Mucosa of gallbladder (tissue), 1 donor: ENCODE measurements at places on chromosomes 7 and 10.

DNA sequence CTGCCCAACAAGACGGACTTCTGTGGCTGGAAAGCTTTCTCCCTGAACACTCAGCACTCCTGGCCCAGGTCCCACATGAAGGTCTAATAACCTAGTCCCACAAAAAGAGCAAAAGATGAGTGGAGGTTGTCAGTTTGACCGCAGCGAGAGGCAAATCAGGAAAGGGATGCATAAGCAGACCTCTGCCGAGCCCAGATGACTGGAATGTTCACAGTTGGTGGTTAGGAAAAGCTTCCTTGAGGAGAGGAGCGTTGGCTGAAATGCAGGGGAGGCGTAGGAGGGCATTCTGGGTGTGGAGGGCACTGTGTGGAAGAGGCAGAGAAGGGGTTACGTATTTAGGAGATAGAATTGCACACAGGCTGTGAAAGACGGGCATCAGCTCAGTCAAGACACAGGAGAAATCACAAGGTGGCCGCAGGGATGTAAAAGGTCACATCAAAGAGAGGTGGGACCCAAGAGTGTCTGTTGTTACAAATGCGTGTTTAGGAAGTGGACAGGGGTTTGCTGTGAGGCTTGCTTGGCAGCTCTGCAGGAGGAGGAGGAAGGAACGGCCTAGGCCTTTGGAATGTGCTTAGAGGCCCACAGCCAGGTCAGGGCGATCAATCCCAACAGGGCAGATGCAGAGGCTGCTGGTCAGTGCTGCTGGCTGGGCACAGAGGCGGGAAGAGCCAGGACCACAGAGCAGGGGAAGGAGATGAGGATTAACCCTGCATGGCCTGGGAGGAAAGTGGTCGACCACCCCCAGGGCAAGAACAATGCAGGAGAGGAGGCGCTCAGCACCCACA lies 133.5 kb downstream of the VIPR2 start:
- no peak for DNase-seq

- no peak for DNase-seq
Measured at GRCh38 chr10:91210435-91210834, 10.0 kb upstream of the PCGF5 start.

DNA sequence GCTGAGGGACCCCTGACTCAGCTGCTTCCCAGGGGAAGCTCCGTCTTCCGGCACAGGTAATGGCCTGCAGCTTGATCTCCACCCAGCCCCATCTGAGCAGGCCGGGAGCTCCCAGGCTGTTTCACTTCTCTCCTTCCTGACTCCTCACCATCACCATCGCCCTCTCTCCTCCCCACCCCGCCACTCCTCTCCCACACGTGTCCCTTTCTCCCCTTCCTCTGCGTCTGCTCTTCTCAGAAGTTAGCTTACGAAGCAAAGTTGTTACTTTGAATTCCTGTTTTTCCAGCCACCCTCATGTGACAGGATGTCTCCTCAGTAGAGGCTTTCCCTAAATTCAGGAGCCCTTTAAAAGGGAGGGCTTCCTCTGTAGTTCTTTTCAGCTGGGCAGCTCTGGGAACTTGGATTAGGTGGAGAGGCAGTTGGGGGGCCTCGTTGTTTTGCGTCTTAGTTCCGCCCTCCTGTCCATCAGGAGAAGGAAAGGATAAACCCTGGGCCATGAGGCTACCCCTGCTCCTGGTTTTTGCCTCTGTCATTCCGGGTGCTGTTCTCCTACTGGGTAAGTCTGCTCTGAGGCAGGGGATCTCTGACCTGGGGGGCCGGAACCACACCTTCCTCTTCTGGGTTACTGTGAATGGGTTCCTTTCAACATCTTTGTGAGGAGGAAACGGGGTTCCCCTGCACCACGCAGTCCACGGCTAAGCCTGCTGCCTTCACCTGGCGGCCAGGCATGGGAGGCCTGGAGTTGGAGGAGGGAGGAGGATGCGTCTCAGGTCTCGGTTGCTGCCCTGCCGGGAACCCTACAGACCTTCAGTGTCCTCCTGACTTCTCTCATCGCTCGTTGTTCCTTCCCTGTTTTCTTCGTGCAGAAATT lies at the start of gene MRC1:
Gene MRC1, plus strand, starts transcription at position 378 of the 871 bp plus-strand sequence. Its CDS starts 118 bp downstream, at position 496.
- DNase-seq = no peak

DNA sequence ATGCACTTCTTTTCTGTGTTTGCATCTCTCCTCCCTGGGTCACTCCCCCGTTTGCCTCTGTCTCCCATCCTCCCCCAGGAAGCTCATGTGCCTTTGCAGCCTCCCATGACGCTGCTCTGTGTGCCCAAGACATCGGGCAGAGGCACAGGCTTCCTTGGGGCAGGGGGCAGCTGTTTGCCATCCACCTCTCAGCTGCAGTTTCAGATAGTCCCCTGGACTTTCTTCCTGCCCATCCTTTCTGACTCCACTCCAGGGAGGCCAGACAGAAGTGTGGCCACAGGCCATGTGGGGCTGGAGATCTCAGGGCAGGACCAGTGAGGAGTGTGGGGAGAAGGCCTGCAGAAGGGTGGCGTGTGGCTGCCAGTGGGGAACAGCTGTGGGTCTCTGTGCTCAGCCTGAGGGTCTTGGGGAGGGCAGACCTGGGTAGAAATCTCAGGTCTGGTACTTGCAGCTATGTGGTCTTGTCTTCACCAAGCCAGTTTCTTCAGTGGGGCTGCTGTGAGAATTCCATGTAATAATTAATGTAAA lies 10.6 kb upstream of the SAMD8 start:
- no peak for DNase-seq

DNA sequence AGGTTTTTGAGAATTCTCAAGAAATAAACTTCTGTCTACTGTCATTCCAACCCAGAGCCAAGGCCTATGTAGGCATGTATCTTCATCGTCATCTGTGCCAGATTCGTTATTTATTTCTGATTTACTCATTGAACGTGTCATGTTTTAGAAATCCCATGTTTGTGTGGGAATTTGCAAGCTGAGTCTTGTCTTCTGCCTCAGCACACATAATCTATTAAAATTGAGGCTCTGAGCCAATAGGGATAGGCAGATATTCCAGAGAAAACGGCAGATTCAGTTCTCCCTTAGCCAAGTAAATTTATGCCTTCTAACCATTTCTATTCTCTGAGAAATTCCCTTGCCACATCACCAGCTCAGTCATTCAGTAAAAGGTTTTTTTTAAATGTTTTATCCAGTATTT lies 444.6 kb downstream of the REEP3 start:
- DNase-seq = no peak

GRCh38 chr7:85471740-85472139 lies 284.9 kb upstream of the SEMA3D start:
- DNase-seq = no peak

DNA sequence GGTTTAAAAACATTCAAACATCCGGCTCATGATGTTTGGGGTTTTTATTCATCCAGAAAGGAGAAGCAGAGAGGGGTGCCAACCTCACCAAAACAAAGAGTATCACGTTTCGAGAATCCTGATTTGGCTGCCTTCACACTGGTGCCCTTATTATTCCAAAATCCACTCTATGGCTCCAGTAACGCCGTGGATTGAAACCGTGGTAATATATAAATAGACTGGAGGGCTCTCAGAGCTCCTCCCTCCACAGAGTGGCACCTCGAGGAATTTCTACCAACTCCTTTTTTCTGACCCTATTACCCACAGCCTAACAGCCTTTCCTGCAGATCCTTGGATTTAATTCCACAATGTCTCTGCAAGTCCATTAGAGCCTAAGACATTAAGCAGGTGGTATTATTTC lies 353.6 kb downstream of the CRPPA start:
- no peak for DNase-seq

DNA sequence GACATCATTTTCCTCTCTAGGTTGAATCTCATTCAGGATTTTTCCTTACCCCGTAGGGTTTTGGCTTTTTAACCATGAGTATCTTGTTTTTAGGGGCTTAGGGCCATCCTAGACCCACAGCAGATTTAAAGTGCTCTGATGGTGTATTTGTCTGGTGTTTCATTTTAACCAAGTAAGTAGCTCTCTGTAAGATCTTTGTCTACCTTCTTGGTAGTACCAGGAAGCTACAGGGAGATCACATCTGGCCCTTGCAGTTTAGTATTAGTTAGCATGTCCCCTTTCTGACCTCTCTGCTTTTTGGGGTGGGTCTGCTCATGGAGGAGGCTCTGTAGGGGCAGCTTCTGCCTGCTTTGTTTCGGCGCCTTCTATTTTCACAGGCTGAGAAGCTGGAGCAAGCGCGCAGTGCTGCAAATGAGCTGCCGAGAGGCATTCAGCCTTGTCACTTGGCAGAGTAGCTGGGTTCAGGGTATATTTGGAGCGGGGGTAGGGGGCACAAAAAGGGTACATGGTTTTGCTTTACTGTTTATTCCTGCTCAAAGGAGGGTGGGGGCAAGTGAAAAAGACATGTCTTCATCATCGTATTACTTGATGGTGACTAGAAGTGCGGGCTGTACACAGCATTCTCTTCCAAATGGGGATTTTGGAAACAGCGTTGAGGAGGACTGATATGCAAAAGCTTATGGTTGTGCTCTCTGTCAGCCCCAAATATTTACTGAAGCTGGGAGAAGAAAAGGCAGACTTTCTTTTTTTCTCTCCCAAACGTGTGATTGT lies 146.3 kb downstream of the CELF2 start:
- DNase-seq = no peak

DNA sequence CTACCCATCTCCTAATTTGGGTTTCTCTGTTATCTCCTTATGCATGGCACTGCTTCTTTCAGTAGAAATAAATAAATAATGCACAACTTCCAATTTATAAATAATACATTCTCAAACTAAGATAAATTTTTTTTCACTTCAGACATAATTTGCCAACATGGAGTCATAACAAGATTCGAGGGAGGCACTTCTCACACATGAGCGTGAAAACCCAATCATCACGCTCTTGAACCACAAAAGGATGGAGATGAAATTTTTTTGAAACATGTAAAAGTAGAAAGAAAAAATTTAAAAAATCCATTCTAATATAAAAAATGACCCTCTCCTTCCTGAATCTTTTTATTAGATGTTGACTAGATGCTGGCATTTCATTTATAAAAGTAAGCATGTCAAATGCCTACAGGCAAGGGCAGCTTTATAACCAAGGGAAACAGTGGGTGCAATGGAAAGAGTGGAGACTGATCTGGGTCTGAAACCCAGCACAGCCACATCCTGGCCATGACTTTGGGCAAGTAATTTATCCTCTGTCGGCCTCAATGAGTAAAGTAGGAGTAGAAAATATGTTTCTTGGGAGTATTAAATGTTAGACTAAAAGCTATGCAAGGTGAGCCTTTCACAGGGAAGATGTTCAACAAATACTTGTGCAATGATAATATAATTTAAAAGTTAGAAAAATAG lies 185.0 kb downstream of the STK31 start:
- DNase-seq = no peak
